ENCODE measurements at places on chromosomes 1 and 21. TPM values are rescaled to one million over a fixed set of nuclear protein-coding genes. Genes with fewer than 3 reads are reported as not detected.

OR2W3 gene
- total RNA-seq = not detected

DNA sequence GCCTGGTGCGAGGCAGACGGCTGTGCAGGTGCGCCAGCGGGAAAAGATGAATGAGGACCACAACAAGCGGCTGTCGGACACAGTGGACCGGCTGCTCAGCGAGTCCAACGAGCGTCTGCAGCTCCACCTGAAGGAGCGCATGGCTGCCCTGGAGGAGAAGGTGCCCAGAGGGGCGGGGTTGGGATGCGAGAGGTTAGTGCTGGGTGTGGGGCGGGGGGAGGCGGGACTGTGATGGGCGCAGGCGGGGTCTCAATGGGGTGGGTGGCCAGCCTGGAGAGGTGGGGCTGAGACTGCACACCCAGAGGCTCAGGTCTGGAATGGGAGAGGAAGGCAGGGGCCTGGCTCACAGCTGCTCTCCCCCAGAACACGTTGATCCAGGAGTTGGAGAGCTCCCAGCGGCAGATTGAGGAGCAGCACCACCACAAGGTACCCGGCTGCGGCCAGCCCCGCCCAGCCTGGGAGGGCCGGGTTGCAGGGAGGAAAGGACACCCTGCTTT lies 22.3 kb downstream of the PPFIA4 start:
- DNase-seq = peak; percentile 39

GRCh38 chr1:207328908-207329440 lies 7.5 kb downstream of the CD55 start:
- DNase-seq = peak; percentile 19

- no peak for DNase-seq
Measured at GRCh38 chr1:199742547-199742946, 285.0 kb upstream of the NR5A2 start.

UBIAD1 gene
- 18.1 TPM for total RNA-seq

Measured in HT-29 (cell line).